ENCODE measurements at places on chromosomes 5 and 9.

DNA sequence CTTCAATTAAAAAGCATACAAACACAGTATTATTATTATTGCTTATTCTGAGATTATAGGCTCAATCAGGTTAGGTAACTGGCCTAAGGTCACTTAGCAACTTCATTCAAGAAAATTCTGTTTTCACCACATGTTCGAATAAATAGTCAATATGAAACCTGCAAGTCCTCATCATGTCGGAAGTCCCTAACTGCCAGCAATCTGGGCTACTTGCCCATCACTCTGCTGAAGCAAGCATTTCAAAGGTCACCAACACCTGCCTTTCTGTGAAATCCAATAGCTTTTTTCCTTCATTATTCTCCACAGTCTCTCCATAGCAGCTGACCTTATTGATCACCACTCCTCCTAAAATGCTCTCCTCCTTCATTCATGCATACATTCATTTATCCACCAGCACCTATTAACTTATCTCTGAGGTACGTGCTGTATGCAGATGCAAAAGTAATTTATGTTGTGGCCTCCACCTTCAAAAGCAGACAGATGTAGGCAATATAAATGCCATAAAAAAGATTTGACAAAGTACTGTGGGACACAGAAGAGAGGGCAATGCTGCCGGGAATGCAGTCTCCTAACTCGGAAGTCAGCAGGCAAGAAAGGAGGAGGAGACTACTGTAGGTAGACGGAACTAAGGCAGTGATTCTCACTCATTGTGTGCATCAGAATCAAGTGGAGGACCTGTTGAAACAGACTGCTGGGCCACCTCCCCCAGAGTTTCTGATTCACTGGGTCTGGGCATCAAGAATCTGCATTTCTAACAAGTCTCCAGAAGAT, 310.9 kb downstream of the BNC2 start:
- no peak for DNase-seq

GRCh38 chr9:98085944-98086343, 29.4 kb downstream of the NANS start:
- no peak for DNase-seq

- no peak for DNase-seq
These were observed 186.6 kb downstream of the FSTL4 start for GRCh38 chr5:133425764-133426163.

- no peak for DNase-seq
These were observed 277.9 kb upstream of the WWC1 start for GRCh38 chr5:168013546-168013945.

DNA sequence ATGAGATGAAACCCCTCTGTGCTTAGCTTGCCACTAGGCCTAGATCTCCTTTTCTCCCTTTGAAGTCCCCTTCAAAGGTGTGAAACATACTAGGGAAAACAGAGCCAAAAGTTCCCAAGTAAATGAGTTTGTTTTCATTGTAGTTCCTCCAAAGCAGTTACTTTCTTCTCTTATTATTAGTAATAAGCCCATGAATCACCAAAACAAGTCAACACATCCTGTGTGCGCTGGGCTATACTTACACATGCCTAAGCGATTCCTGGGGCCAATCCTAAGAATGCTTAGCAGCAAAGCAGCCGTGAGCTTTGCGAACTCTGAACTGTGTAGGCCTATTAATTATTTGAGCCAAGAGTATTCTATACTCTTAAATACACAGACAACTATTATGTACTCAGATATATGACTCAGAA, 7.6 kb downstream of the ENC1 start:
- no peak for DNase-seq

DNA sequence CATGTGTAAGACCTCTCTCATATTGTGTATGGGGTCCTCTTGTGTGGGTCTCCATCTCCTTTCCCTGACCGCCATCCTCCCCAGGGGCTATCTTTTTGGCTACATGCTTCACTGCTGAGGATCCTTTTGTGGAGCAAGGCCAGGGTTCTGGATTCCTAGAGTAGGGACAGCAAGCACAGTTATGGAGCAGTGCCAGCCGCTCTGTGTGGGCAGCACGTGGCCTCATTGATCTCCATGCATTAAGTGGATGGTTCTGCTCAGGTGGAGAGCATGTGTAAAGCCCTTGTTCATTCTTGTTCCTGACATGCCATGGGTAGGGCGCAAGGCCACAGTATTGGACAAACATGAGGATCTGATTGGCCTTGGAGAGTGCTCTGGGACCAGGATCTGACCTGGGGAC, 8.9 kb downstream of the PHF2 start:
- DNase-seq: no peak

- DNase-seq: no peak
These were observed 73.7 kb upstream of the PJA2 start for GRCh38 chr5:109483395-109483971.

GRCh38 chr9:98365781-98366180, 110.3 kb upstream of the TBC1D2 start:
- DNase-seq: no peak

DNA sequence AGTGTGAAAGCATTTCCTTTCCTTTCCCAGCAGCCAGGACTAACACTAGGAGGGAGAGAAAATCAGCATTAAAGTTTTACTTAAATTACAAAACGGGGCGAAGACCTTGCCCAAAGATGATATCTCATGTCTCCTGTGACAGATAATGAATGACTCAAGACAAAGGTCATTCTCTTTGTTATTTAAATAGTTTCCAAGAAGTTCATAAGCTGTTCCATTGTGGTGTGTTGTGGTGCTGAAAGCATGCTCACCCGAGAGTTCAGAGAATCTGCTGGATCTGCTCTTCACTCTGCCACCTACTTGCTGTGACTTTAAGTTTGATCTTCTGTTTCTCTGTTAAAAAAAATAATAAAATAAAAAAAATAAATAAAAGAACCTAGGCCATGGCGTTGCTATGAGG, 265.9 kb upstream of the NR4A3 start:
- DNase-seq: no peak

GRCh38 chr9:131422241-131422792, 28.4 kb downstream of the PRRC2B start:
- DNase-seq: no peak

DNA sequence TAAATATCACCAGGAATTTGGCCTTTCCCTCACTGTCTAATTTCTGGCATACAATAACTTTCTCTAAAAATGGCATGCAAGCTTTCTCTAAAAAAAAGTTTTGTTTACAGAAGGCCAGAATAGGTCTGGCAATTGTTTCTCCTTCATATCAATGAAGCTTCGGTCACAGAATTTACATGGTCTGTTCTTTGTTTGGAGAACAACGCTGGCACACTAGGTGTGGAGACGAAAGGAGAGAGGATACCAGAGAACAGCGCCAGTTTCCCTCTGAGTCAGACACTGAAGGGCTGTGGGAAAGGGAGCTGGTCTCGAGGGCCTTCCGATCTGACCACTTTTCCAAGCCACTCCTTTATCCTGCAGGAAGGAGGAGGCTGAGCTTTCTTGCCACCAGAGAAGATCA, 60.1 kb upstream of the ITGA1 start:
- DNase-seq: no peak

DNA sequence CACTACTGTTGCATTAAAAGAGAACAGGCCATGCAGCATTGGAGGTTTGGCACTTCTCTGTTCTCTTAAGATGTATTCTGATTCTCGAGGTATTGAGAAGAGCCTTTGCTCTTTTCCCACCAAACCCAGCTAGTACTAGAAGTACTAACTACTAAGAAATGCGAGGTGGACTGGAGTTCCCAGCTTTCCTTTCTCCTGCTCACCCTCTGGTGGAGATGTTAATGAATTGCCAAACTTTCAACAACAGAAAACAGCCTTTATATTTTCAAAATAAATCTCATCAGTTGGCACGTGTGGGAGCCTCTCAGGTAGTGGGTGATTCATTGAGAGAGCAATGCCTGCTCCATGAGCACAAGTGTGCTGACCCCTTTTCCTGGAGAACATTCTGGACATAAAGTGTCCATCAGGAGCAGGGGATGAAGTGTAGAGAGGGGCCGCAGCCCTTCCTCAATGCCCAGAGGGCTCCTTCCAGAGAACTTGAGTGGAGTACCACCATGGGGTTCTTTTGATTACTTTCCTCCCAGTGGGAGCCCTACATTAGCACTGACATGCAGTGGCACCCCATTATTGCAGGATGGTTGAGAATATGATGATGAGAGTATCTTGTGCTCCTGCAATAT, 45.7 kb downstream of the TMEM174 start:
- no peak for DNase-seq

DNA sequence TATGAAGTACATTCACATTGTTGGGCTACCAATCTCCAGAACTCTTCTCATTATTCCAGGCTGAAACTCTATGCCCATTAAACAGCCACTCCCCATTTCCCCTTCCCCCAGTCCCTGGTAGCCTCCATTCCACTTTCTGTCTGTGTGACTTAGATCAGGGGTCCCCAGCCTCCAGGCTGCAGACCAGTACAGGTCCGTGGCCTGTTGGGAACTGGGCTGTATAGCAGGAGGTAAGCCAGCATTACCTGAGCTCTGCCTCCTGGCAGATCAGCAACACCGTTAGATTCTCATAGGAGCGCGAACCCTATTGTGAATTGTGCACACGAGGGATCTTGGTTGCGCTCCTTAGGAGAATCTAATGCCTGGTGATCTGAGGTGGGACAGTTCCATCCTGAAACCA, 23.1 kb downstream of the ZNF618 start:
- DNase-seq: no peak

DNA sequence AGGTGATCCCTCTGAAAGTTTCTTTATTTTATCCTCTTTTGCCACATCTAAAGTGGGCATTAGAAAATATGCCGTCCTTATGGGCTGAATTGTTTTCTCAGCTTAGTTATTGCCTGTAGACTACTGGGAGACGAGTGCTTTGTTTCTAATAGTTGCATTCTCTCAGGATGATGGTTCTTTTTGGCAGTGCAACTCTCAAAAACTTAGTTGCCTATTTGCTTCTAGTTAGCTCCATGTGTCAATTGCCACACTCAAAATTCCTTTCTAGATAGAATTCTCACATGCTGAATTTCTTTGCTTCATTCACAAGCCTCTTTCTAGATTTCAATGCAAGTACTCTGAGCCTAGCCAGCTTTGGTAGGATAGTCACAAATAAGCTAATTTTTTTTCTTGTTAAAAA, 155.5 kb downstream of the FGF10 start:
- DNase-seq: no peak

GRCh38 chr5:68435611-68436010, 220.1 kb downstream of the PIK3R1 start:
- DNase-seq: no peak

DNA sequence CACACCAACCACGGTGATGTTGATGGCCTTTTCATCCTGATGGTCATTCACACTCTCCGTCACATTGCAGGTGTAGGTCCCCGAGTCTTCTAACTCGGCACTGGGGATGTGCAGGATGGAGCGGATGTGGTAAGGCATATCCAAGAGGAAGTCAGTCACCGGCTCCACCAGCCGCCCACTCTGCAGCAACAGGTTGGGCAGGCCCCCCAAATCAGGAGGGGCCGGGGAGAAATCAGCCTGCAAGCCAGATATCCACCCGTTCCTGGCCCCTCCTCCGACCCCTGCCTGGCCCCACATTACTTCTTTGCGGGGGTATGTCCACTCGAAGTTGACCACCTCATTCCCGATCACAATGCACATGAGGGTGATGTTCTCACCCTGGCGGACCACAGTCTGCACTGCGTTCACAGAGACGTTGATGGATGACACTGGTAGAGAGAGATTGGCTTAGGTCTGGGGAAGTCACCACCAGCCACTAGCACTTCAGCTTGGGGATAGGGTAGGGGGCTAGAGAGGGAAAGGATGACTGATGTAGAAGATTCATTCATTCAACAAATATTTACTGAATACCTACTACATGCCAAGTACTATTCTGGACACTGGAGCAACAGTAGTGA, 22.0 kb downstream of the PDGFRB start:
- DNase-seq: no peak

GRCh38 chr5:1124205-1125029, 12.6 kb upstream of the SLC12A7 start:
- no peak for DNase-seq

GRCh38 chr5:143023411-143024096, 253.4 kb downstream of the ARHGAP26 start:
- DNase-seq: no peak

- no peak for DNase-seq
These were observed 57.7 kb downstream of the ALDH1A1 start for GRCh38 chr9:72895122-72895521.

GRCh38 chr5:44875661-44876605, 67.2 kb downstream of the MRPS30 start:
- DNase-seq: no peak

- DNase-seq: no peak
These were observed 518.5 kb downstream of the NR2F1-AS1 start for GRCh38 chr5:93062548-93062947.

GRCh38 chr9:136798708-136799078, 2.6 kb downstream of the CCDC183 start:
- DNase-seq: no peak

DNA sequence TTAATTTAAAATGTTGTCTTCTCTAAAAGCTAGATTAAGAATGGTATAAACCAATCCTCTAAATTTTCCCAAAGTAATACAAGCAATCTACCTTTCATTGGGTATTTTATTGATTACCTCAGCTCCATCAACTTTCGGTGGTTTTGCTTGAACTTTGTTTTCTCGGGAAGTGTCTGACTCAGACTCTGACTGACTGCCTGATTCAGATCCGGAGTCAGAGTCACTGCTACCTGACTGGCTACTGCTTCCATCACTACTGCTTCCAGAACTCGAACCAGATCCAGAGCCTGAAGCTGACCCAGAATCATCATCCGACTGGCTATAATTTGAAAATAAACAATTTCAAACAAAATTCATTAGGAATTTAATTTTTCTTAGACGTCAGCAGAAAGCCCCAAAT, 24.0 kb downstream of the CHD1 start:
- no peak for DNase-seq

DNA sequence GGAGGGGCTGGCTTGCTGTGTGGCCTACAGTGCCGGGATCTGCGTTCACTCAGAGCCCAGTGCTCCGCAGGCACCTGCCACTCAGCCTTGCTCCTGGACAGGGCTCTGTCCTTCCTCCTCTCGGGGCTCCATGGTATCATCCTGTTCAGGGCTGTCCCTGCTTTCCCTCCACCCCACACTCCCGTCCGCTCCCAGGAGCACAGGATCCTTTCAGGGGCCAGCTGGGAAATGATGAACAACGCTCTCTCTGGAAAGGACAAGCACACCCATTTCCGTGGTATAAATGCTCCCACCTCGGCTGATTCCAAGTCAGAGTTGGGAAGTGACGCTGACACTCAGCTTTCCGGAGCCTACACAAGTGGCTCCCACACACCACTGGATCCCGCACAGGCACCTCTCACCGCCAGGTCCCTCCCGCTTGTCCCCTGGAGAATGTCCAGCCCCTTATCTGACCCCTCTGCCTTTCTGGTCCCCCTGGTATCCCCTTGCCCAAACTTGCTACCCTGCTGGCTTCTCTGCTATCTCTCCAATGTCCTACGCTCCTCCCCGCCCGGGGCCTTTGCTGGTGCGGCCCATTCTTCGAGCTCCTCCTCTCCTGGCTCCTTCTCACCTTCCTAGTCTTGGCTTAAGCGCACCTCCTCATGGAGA, 21.3 kb downstream of the HMCN2 start:
- DNase-seq: no peak

DNA sequence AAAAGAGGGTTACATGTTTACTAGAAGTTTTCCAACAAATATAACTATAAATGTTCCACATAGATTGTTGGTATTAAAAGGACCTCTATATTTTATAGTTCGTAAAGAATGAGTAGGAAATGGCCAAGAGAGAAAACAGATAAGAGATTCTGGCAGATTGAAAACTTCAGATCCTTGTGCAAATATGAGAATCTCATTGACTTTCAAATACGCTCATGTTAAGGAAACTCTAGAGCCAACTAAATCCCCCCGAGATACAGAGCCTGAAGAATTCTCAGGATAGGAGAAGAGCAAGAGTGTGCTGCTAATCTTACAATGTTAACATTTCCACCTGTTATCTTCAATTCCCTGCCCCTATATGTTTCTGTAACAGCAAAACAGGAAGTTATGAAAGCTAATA, 159.0 kb upstream of the OR13F1 start:
- DNase-seq: no peak

Data from stimulated activated CD8-positive, alpha-beta memory T cell treated with anti-CD3 and anti-CD28 coated beads, Interleukin-4, amount 100 ng/mL, for 1 hour (primary cell).